NCI-H1048 (cell line): ENCODE measurements at places on chromosomes 5 and 9.

DNA sequence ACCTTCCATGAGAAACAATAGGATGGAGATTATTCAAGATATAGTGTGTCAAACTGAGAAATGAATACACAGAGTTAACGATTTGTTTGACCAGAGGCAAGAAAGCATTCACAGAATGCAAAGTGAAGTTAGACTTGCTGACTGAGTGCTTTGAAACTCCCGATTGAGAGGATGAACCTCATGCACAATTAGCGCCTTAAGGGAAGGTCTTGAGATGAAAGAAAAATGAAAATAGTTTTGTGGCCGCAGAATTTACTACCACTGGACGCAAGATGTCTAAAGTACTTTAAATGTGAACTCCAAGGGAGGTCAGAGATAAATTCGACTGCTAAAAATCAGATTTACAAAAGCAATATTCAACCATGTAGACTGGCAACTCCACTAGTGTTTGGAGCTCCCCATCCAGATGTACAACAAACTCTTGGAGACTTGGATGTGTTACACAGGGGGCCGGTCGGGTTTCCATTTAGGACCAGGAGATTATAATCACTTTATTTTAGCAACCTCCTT is 707 bp upstream of the RIMOC1 start:
- DNase-seq: no peak

DNA sequence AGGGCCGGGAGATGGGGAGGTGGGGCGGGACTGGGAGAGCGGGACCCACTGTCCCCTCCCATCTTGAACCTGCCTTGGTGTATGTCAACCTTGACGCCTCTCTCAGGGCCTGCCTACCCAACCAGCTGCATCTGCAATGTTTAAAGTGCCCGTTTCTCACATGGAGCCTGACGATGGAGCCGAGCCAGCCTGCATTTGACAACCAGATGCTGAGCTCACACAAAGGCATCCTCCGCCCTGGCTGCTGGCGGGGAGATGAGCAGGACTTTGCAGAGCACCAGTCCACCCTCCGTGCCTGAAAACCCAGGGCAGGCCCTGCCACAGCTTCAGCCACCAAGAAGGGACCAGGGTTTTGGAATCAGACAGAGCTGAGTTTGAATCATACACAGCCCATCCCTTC is 141.1 kb upstream of the SMIM23 start:
- no peak for DNase-seq

GRCh38 chr5:116669261-116670031 is 94.8 kb upstream of the SEMA6A start:
- DNase-seq: peak; percentile 13

- DNase-seq: no peak
Measured at GRCh38 chr5:106827061-106827460, 843.7 kb downstream of the EFNA5 start.

DNA sequence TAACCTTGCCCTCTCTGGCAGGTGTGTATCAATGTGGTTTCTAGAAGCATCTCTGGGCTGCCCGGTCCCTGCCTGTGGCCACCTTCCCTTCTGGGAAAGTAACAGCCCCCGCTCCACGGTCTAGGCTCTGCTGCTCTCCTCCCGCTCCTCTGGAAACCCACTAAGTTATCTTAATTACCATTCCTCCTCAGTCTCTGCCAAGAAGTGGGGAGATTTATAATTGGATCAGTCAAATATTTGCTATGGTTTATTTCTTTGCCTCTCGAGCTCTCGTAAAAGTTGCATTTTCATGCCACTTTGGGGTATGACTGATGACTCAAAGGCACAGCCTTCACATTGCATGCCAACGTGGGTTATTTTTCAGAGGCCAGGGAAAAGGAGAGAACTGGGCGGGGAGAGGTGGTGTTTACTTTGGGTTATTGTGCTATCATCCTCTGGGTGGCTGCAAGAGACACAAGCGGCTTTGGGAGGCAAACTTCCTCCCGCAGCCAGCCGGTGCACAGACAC is 205.3 kb upstream of the WWC1 start:
- DNase-seq: no peak

- no peak for DNase-seq
Measured at GRCh38 chr9:98962861-98963260, 19.2 kb downstream of the COL15A1 start.

- no peak for DNase-seq
Measured at GRCh38 chr5:150780816-150781221, 2.3 kb downstream of the SMIM3 start.

GRCh38 chr5:173697931-173698579 is 81.6 kb upstream of the BOD1 start:
- no peak for DNase-seq

GRCh38 chr5:14436801-14437542 is 144.6 kb upstream of the OTULINL start:
- no peak for DNase-seq

- DNase-seq: no peak
Measured at GRCh38 chr5:165188556-165189175, 1683.2 kb downstream of the MAT2B start.
